Right atrium auricular region (tissue), 2 donors: ENCODE measurements at places on chromosomes 2 and 18.

- no peak for DNase-seq
These were observed 78.0 kb downstream of the KCNF1 start for GRCh38 chr2:10989782-10990181.

DNA sequence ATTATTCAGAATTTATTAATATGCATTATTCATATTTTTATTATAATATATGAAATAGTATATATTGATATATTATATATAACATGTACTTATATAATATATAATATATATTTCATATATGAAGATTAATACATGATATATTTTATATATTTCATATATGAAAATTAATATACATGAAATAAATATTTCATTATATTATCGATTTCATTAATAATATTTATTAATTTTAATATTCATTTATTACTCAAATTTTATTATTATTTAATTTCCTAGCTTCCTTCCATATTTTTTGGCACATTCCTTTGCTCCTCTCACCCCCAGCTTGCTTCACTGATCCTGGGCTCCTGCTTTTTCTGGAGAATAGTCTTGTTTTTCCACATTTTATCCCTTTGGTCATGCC lies 29.7 kb downstream of the CD8B2 start:
- no peak for DNase-seq

- no peak for DNase-seq
These were observed 432.0 kb upstream of the FAM98A start for GRCh38 chr2:34031097-34031496.

- DNase-seq: no peak
These were observed 374.1 kb downstream of the ARHGAP15 start for GRCh38 chr2:143503280-143503679.

DNA sequence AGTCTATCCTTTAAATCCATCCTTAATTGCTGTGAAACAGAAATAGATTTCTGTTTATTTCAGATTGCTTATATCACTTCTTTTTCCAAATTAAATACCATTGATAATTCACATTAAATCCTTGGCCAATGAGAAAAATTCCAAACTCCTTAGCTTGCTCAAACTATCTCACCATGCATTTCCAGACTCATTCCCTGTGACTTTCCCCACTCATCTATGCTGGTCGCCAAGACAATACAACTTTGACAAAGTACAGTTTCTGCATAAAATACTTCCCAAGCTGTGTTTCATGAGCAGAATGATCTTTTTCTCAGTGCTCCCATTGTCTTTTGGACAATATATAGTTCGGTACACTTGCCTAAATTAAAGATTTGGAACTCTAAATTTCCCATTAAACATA lies 575.6 kb downstream of the CPS1 start:
- DNase-seq: no peak

DNA sequence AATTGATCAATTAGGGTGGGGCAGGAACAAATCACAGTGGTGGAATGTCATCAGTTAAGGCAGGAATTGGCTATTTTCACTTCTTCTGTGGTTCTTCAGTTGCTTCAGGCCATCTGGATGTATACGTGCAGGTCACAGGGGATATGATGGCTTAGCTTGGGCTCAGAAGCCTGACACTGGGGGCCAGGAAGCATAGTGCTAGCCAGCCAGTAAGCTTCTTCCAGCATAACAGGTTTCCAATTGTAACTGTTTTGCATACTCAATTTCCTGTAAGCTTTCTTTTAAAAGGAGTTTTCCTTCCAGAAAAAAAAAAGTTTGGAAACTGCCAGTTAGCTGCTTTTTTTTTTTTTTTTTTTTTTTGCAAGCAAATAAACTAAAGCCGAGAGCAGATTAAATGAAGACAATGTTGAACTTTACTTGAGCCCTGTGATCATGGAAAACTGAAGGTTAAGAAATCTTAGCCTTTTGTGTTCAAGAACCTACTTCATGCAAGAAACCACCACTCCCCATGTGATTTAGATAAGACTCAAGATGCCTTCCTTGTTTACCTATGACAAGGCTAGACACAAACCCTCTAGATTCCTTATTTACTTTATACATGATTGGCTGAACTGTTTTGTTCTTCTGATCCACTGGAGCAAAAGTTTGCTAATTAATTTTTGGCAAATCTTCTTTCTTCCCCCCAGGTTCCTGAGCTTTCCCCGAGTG lies 126.9 kb upstream of the LINC00305 start:
- DNase-seq: no peak

- no peak for DNase-seq
These were observed 42.8 kb upstream of the PCBP1 start for GRCh38 chr2:70044290-70045040.

- no peak for DNase-seq
These were observed 22.6 kb upstream of the FZD5 start for GRCh38 chr2:207792244-207792785.

DNA sequence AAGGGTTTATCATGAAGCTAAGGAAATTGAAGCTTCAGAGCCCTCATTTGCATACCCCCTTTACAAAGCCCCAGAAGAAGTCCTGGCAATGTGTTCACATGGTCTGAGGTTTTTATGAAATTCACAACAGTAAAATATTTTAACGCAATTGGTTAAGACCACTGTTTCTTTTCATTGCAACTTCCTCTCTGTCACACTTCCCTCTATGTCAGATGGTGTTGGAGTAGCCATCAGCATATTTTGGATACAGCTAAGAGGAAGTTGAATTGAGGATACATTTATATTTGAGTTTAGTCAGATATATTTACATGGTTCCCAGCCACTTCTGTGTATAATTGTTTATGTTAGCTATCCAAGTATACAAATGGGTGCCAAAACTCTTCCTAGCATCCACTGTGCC lies 170.0 kb downstream of the TXNL1 start:
- no peak for DNase-seq
